AG04450 (cell line): ENCODE measurements at places on chromosomes 4 and X. TPM values are rescaled to one million over a fixed set of nuclear protein-coding genes. Genes with fewer than 3 reads are reported as not detected.

BEX5 gene
- not detected in 2 replicates for polyA plus RNA-seq

ACOX3 gene
- polyA plus RNA-seq, result 7.9 and 10.2 TPM in 2 replicates

BMPR1B gene
- polyA plus RNA-seq, result 0.42 and 0.60 TPM in 2 replicates

CFAP47 gene
- not detected in 2 replicates for polyA plus RNA-seq

MAGEA8 gene
- polyA plus RNA-seq, result not detected in 2 replicates

EREG gene
- 1.5 and 1.8 TPM in 2 replicates for polyA plus RNA-seq

POU3F4 gene
- not detected in 2 replicates for polyA plus RNA-seq
